ENCODE measurements at places on chromosomes 2 and 18.

GRCh38 chr2:119645173-119645855 is 33.7 kb upstream of the TMEM177 start:
- DNase-seq, result no peak

- DNase-seq, result no peak
Observed at GRCh38 chr2:240192661-240193060, 52.2 kb upstream of the OTOS start.

DNA sequence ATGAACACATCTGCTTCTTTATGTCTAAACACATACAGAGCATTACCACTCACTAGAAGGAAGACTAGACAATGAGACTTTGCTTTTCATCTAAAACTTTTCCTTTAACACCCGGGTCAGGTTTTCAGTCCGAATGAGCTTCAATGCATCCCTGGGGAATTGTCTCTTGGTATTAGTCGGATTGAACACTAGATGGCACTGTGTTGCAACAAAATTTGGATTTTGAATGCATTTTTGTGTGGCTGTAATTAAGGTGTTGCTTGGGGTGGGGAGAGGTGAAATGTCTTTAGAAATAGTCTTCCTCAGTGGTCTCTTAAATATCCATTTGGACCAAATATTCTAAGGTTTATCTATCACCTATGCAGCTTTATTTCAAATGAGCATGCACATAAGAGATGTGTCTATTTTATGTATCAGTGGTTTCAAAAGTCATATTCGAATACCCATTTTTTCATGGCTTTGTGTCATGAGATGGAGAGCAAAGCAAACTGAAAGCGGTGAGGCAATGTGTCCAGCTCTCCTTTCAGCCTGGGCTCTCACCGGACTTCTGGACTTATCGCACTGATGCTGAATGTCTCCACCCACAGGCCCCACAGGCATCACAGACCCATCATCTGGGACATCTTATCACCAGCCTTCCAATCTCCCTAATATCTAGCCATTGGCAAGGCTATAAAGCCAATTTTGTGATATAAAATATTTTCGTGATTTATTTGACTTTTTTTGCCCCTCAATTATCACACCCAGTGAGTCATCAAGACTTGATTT is 510.3 kb downstream of the RNF144A start:
- no peak for DNase-seq

GRCh38 chr2:175318542-175318941 is 137.0 kb upstream of the ATP5MC3 start:
- DNase-seq, result no peak

GRCh38 chr2:106931717-106932335 is 45.9 kb upstream of the ST6GAL2 start:
- no peak for DNase-seq

GRCh38 chr2:95029898-95030341 is 4.4 kb downstream of the MAL start:
- no peak for DNase-seq

DNA sequence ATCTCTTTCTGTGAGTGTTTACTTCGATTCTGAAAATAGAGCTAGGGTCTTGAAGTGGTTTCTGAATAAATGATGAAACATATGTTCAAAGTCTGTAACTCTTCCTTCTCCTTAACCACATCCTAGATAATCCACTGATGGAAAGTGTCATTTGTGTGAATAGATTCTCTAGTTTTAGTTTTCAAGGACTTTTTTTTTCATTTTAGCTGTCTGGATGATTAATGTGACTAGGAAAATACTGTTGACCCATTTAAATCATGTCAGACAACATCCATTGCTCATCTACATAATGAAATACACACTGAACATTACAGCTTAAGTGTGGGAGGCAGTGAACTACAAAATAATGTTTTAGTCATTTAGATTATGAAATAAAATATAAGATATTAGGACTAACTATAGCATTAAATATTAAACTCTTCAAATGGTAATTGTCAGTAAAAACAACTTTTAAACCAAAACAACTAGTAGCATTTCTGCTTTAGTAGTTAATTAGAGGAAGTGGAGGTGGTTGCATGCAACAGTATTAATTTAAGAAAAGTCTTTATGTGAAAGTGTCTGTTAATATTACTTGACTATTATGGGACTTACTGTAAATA is 39.1 kb upstream of the DLX1 start:
- DNase-seq, result no peak

DNA sequence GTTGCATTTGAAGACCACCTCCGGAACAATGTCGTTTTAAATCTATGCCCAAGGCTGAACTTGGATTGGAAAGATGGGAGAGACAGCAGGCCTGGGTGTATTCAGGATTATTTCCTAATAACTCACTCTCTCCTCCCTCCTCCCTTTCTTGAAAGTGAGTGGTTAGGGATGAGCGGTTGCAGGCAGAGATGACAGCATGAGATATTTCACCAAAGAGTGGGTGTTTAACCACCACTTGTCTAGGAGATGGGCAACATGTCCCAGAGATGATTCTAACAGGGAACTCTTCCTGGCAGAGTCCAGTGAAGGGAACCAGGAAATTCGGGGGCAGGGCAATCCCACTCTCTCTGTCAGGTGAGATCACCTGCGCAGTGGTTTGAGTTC is 123.2 kb downstream of the KCTD1 start:
- no peak for DNase-seq

- DNase-seq, result no peak
Observed at GRCh38 chr2:68293755-68294154, 26.0 kb downstream of the CNRIP1 start.

DNA sequence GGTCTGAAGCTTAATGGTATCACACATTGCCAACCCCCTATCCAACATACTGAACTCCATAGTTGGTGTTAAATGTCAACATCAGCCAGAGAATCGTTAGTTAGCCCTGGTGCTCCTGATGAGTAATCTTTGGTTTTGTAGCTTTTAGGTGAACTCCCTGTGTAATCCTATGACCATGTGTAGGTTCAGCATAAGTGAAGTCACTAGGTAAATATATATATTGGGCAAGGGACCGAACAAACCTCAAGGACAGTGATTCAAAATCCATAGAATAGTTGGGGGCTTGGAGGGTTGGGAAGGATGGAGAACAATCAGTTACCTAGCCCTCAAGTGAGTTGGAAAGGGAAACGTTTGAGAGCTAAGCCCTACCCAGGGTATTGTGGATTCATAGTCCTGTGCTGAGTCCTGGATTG is 16.0 kb upstream of the AP1S3 start:
- no peak for DNase-seq
